Spinal cord (tissue), 10 donors: ENCODE measurements at places on chromosomes 12 and 14.

DNA sequence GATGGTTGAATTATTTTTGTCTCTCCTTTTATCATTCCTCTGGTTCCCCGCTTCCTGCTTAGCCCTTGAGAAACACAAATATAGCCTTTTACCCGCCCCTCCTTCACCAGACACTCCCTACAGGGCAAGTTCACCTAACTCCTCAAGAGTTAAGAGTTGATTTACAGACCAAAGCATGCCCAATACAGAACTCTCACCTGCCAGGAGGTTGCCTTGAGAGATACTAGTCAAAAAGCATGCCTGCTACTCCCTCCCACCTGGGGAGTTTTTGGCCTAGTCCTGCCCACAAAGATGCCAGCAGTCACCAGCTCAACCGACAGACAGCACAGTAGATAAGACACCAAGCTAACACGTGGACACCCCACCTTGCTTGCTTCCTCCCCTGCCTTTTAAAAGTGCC is 11.2 kb downstream of the LGMN start:
- DNase-seq = no peak

DNA sequence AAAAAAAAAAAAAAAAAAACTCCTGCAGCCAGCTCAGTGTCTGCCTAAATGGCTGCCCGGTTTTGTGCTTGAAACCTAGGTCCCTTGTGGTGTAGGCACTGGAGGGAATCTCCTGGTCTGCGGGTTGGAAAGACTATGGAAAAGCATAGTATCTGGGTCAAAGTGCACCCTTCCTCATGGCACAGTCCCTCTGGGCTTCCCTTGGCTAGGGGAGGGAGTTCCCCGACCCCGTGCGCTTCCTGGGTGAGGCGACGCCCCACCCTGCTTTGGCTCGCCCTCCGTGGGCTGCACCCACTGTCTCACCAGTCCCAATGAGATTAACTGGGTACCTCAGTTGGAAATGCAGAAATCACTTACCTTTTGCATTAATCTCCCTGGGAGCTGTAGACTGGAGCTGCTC is 14.3 kb downstream of the PTCSC3 start:
- no peak for DNase-seq

- no peak for DNase-seq
These were observed 86.5 kb upstream of the DIO3 start for GRCh38 chr14:101474563-101475455.

GRCh38 chr14:98743536-98743935 is 528.5 kb downstream of the BCL11B start:
- DNase-seq = no peak

DNA sequence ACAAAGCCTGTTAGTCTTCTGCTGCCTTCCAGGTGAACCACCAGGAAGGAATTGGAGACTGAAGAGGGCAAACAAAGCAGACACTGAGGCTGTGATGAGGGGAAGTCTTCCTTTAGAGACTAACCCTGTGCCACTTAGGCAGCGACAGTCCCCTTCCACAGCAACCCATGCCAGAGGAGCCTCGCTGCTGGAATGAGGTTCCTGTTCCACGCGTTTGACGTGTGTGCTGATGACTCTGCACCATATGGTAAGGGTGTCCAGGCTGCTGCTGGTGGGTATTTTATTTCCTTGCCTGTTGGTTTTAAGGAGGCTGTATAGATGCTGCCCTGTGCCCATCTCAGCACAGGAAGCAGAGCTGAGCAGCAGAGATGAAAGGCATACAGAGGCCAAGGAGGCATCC is 361.9 kb upstream of the FKBP4 start:
- DNase-seq = no peak

DNA sequence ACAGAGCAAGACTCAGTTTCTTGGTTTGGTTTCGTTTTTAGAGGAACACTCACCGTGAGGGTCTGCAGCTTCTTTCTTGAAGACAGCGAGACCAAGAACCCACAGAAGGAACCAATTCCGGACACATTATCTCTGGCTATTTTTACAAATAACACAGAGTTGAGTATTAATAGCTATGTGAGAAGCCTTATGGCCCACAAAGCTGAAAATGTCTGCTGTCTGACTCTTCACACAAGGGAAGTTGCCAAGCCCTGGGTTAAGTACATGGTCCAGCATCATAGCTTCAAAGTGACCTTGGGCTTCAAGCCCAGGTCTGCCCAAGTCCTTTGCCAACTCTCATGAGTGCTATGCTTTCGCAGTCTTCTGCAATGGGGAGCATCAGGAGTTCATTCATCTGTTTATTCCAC is 2.6 kb upstream of the LGMN start:
- DNase-seq = no peak
